Fibroblast of skin of right quadriceps (primary cell): ENCODE measurements at places on chromosomes 16 and 17.

- no peak for DNase-seq
Observed at GRCh38 chr17:80618304-80618703, 73.7 kb downstream of the RPTOR start.

GRCh38 chr17:48374650-48375230, 55.3 kb downstream of the SKAP1 start:
- DNase-seq, result no peak

DNA sequence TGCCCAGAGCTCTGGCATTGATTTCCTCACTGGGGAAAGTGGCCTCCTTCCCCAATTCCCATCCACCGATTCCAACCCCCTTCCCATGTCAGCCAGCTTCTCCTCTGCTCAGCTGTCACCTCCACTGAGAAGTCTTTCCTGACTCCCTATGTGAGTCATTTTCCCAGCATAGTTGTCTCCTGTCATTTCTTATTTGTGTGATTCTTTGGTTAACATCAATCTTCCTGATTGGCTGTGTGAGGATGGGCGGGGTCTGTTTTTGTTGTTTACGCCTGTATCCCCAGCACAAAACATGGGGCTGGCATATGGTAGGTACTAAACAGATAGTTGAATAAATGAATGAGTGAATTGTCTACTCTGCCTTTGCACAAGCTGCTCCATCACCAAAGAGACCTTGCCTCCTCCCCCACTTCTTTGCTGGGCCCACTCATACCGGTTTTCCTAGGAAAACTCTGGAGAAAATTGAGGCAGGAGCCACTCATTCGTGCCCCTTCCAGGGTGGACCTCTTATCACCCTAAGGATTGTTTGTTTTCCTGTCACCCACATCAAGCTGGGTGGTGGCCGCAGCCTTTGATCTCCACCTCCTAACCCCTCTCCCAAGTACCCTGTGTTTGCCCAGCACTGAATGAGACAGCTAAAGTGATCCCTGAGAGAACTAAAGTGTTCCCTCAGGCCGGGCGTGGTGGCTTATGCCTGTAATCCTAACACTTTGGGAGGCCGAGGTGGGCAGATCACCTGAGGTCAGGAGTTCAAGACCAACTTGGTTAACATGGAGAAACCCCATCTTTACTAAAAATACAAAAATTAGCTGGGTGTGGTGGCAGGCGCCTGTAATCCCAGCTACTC, 1.2 kb upstream of the GRB7 start:
- DNase-seq, result peak; percentile 15

- DNase-seq, result no peak
Observed at GRCh38 chr17:34581446-34582184, 2.2 kb downstream of the TMEM132E start.

DNA sequence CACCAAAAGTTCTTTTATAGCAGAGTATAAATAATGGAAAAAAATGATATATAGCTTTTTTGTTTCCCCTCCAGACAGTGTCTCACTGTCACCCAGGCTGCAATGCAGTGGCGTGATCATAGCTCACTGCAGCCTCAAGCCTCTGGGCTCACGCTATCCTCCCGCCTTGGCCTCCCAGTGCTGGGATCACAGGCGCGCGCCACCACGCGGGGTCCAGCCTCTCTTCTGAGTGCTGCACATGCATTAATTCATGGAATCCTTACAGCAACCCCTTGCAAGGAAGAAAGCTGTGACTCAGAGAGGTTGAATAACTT, 18.0 kb upstream of the ZNF629 start:
- DNase-seq, result no peak

GRCh38 chr17:17264430-17264829, 16.6 kb downstream of the COPS3 start:
- no peak for DNase-seq

- DNase-seq, result no peak
Observed at GRCh38 chr17:2792366-2793169, 3.7 kb upstream of the RAP1GAP2 start.

GRCh38 chr17:67514998-67515397, 137.9 kb downstream of the PITPNC1 start:
- no peak for DNase-seq

DNA sequence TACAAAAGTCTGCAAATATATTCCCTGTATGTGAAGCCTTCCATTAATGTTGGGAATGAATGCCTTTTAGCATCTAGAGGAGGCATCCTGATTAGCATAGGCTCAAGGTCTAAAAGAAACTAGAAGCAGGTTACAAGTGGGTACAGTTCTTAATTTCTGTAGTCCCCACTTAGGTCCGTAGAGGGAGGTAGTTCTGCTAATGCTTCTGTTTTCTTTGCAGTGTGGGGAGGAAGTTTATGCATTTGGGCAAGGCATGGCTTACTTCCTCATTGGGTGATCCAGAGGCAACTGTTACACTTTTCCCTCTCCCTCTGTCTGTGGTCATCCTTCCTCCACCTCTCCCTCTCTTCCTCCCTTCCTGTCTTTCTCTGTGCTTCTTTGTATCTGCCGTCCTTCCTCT, 108.4 kb upstream of the ZKSCAN2 start:
- DNase-seq, result no peak

DNA sequence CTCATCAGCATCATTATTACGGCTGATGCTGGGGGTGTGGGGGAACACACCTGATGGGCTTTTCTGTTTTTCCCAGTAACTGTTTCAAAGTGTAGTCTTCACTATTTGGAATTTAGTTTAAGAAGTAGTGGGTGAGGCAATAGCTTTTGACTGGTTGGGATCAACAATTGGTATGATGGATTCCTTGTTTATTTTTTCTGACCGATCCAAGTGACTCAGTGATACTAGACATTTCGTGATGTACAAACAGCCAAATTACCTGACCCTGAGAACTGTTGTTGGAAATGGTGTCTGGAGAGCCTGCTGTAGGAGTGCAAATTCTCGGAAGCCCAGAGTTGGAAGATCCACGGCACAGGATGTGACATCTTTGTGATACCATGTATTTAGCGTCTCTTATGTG, 204.2 kb downstream of the PRKCA start:
- no peak for DNase-seq

- DNase-seq, result no peak
Observed at GRCh38 chr16:25966172-25967097, 274.7 kb downstream of the HS3ST4 start.

- DNase-seq, result no peak
Observed at GRCh38 chr17:49613182-49613800, 37.6 kb downstream of the NXPH3 start.

DNA sequence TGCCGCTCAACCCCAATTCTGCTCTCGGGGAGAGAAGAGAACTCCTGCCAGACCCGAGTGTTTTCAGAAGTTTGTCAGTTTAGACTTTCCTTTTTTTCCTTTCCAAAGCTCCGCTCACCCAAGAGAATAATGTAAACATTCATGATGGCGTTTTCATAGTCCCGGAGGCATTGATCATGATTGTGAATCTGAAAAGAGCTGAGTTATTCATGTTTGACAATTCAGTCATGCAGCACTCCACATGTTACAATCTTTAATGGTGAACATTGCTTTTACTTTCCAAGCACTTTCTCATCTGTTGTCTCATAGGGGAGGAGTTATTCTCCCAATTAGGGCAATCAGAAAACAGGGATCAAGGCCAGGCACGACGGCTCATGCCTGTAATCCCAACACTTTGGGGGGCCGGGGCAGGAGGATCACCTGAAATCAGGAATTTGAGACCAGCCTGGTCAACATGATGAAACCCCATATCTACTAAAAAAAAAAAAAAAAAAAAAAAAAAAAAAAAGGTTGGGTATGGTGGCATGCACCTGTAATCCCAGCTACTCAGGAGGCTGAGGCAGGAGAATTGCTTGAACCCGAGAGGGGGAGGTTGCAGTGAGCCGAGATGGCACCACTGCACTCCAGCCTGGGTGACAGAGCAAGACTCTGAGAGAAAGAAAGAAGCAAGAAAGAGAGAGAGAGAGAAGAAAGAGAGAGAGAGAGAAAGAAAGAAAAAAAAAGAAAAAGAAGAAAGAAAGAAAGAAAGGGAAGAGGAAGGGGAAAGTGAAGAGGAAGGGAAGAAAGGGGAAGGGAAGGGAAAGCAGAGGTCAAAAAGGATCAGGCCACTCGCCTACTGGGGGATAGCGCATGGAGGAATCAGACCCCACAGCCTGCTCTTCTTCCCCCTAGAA, 70.0 kb upstream of the TNRC6C start:
- DNase-seq, result no peak

DNA sequence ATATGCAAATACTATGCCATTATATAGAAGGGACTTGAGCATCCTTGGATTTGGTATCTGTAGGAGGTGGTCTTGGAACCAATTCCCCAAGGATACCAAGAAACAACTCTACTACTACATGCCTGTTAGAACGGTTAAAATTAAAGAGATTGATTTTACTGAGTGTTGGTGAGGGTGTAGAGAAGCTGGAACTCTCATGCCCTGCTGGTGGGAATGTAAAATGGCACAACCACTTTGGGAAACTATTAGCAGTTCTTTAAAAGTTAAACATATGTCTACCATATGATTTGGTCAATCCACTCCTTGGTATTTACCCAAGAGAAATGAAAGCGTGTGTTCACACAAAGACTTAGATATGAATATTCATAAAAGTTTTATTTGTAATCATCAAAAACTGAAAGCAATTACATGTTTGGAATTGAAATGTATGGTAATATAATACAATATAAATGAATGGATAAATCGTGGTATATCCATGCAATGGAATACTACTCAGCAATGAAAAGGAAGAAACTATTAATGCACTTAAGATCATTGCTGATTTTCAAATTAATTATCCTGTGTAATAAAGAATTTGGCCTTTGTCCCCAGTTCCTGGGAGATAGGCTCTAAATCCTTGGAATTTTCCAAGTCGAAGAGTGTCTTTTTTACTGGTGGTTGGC, 7.8 kb downstream of the MFSD6L start:
- no peak for DNase-seq

DNA sequence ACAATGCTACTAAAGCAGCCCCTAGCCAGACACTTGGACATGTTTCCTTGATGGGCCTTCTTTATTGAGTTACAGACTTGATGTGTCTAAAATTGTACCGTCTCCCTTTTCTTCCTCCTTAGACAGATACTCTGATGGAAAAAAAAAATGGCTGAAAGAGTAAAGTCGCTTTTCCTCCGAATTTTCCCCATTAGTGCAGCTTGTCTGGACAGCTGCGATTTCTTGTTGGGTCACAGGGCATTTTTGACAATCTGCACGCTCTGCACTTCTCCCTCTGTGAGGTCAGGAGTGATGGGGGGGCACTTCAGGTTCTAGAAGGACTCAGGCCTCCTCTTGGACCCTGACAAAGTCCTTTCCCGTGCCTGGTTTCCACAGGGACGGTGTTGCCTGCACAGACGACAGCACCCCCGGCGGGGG, 968 bp upstream of the PRKAR1A start:
- DNase-seq, result no peak

- DNase-seq, result peak; percentile 82
Observed at GRCh38 chr17:81387100-81388090, 7.9 kb upstream of the BAHCC1 start.

GRCh38 chr17:80082403-80083135, 18.8 kb upstream of the GAA start:
- peak; percentile 64 for DNase-seq

GRCh38 chr16:16923479-16923878, 544.5 kb downstream of the NPIPA7 start:
- DNase-seq, result no peak

DNA sequence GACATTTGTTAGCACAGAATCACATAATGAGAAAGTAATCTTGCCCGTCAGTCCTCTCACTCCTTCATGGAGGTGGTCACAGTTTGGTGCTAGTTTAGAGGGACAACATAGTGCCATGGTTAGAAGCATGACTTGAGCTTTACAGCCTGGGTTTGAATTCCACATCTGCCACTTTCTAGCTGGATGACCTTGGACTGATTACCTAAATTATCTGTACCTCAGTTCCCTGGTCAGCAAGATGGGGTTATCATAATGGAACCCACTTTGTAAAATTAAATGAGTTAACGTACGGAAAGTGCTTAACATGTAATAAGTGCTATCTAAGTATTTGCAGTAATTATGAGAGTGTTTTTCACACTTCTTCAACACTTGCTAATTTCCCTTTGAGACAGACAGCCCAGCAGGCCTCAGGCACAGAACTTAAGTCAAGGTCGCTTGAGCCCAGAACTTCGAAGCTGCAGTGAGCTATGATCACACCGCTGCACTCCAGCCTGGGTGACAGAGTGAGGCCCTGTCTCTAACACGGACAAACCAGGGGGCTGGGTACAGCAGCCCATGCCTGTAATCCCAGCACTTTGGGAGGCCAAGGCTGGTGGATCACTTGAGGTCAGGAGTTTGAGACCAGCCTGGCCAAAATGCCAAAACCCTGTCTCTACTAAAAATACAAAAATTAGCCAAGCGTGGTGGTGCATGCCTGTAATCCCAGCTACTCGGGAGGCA, 7.1 kb downstream of the VWA3A start:
- DNase-seq, result no peak

GRCh38 chr16:84600343-84601229, 17.3 kb downstream of the COTL1 start:
- no peak for DNase-seq
